ENCODE measurements at places on chromosomes 3 and 15. TPM values are rescaled to one million over a fixed set of nuclear protein-coding genes. Genes with fewer than 3 reads are reported as not detected.

GRCh38 chr15:39433376-39433775, 147.5 kb upstream of the THBS1 start:
- H3K27ac ChIP-seq: no peak overlapping the region
- peaks cover 3% of the 10 kb centered on the region for H3K4me1 ChIP-seq
- no peaks in the 10 kb centered on the region for H3K27me3 ChIP-seq
- no peak for DNase-seq
- H3K36me3 ChIP-seq: no peaks in the 10 kb centered on the region

The GPR149 gene
- total RNA-seq: not detected

The SLC6A20 gene
- 0.26 TPM for total RNA-seq

The TEX55 gene
- total RNA-seq: not detected

All from T-cell (primary cell).